Tibial nerve (tissue), 4 donors: ENCODE measurements at places on chromosomes 7 and 10. TPM values are rescaled to one million over a fixed set of nuclear protein-coding genes. Genes with fewer than 3 reads are reported as not detected.

DNA sequence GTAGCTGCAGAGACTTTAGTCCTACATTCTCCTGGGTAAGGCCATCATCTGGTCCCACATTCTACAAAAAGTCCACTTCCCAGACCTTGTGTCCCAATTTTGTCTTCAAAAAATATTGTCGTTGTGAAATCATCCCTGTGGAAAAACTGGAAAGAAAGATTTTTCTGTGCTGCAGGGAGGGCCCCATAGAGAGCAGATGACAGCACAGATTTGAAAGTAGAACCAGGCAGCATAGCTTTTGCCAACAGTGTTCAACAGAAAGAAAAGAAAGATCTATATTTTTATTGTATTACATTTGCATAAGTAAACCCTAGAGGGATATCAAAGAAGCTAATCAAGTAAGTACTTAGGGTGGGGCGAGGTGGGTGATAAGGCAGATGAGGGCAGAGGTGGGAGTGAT, 48.3 kb upstream of the C1GALT1 start:
- no peak for DNase-seq

The CACNA2D1 gene
- total RNA-seq: 17.8 TPM

The PHKG1 gene
- total RNA-seq: 1.3 TPM

GRCh38 chr7:158497627-158498026, 90.0 kb downstream of the PTPRN2 start:
- no peak for DNase-seq

DNA sequence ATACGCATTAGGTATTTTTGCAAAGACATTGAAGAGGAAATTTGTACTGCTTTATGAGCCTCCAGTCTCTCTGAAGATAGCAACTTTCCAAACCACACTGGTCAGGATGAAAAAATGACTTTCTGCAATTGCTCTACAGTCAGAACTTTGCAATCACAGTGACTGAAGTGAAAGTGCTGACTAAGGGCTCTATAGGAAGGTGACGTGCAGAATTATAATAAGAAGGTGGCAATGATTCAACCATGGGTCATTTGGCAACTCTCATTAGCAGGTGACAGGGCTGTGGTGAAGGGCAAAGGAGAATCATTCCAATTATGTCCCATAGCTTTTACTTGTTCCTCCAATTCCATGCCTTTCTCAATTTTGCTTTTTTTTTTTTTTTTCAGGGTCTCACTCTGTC, 311.0 kb downstream of the ANKRD30A start:
- no peak for DNase-seq

DNA sequence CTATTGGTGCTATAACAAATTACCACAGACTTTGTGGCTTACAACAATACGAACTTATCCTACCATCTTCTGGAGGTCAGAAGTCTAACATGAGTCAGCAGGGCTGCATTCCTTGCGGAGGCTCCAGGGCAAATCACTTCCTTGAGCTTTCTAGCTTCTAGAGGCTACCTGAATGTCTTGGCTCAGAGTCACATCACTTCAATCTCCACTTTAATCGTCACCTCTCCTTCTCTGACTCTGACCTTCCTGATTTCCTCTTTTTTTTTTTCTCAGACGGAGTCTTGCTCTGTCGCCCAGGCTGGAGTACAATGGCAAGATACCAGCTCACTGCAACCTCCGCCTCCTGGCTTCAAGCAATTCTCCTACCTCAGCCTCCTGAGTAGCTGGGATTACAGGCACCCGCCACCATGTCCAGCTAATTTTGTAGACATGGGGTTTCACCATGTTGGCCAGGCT, 44.6 kb upstream of the ANAPC16 start:
- DNase-seq: no peak

The PTPN20 gene
- total RNA-seq: 3.1 TPM

The HMX3 gene
- total RNA-seq: not detected

The OGDHL gene
- not detected for total RNA-seq
